NCI-H526 treated with DMSO at 0.1 percent for 48 hours (cell line): ENCODE measurements at places on chromosomes 6 and 20.

- no peak for DNase-seq
Measured at GRCh38 chr20:49136817-49137571, 51.1 kb downstream of the STAU1 start.

GRCh38 chr6:156691018-156691417, 86.2 kb upstream of the ARID1B start:
- no peak for DNase-seq

GRCh38 chr6:133699741-133700385, 189.1 kb upstream of the TCF21 start:
- no peak for DNase-seq

- DNase-seq: no peak
Measured at GRCh38 chr20:3158968-3159431, 665 bp downstream of the FASTKD5 start.

DNA sequence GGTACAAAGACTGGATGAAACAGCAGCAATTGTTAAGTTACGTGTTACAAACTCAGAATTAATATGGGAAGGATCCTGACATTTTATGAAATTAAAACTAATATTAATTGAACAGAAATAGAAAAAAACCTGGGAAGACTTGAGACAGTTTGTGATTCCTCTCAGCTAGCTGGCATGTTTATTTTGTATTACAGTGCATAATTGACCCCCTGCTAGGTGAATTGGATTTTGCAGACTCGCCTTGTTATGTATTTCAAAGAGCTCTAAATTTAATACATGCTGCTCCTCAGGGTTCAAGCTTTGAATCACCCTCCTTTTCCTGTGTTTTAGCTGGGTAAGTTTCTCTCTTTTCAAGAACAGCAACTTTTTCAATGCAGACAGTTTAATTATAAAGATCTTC, 339.4 kb downstream of the PLCB1 start:
- no peak for DNase-seq
